ENCODE measurements at places on chromosomes 13 and 19.

DNA sequence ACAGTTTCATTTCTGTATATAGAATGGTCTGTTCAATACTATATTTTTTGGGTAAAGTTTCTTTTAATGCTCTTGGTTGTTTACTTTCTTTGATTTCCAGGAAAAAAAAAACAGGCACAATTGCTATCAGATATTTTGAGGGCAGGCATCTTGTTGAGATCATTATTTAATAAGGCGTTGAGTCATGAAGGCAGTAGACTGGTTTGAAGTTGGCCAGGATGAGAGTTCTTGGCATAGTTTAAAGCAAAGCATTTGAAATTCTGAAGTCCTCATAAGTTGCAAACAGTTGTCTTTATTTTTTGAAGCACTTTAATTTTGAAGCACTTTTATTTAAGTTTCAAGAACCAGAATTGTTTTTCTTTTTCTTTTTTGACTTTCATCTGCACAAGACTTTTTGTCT, 2.6 kb upstream of the ZNF175 start:
- no peak for DNase-seq

DNA sequence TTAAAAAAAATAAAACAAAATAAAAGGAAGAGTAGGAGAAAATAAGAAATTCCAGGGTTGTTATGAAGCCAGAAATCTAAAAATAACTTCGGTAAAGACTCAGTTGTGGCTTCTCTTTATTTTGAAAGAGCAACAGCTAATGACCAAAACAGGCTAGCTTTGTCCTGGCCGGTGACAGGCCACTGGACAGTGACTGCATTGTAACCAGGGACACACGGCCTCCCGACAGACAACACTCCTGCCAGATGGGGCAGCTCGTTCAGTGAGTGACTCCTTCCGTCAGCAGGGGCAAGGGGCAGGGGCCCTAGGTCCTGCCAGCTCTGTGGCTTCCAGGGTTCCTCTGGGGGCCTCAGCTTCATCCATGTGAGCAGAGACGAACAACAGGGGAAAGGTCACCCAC, 173.4 kb downstream of the KATNAL1 start:
- DNase-seq = no peak

DNA sequence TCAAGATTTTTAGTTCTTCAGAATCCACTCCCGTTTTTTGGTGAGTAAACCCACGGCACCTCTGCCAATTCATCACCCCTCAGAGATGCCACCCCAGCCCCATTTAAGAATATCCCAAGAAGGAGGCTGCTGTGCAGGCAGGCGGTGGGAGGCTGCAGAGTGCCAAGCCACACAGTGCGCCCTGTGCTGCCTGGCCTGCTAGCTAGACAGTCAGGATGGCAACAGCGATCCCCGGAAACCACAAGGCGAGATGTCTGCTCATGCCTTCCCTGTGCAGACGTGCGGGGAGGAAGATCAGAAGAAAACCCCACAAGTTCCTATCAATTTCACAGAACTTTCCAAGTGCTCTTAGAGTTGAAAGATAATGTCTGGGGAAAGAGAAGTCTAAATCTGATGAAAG, 64.8 kb upstream of the GPR183 start:
- peak; percentile 55 for DNase-seq

DNA sequence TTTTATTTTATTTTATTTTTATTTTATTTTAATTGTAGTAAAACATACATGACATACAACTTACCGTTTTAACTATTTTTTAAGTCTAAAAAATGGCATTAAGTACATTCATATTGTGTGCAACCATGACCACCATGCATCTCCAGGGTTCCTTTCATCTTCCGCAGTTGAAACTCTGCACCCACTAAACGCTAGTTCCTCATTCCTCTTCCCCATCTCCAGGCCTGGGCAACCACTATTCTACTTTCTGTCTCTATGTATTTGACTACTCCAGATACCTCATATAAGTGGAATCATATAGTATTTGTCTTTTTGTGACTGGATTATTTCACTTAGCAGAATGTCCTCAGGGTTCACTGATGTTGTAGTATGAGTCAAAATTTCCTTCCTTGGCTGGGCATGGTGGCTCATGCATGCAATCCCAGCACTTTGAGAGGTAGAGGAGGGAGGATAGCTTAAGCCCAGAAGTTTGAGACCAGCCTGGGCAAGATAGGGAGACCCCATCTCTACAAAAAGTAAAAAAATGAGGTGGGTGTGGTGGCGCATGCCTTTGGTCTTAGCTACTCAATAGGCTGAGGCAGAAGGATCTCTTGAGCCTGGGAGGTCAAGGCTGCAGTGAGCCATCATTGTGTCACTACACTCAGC, 55.7 kb upstream of the ZNF507 start:
- no peak for DNase-seq

DNA sequence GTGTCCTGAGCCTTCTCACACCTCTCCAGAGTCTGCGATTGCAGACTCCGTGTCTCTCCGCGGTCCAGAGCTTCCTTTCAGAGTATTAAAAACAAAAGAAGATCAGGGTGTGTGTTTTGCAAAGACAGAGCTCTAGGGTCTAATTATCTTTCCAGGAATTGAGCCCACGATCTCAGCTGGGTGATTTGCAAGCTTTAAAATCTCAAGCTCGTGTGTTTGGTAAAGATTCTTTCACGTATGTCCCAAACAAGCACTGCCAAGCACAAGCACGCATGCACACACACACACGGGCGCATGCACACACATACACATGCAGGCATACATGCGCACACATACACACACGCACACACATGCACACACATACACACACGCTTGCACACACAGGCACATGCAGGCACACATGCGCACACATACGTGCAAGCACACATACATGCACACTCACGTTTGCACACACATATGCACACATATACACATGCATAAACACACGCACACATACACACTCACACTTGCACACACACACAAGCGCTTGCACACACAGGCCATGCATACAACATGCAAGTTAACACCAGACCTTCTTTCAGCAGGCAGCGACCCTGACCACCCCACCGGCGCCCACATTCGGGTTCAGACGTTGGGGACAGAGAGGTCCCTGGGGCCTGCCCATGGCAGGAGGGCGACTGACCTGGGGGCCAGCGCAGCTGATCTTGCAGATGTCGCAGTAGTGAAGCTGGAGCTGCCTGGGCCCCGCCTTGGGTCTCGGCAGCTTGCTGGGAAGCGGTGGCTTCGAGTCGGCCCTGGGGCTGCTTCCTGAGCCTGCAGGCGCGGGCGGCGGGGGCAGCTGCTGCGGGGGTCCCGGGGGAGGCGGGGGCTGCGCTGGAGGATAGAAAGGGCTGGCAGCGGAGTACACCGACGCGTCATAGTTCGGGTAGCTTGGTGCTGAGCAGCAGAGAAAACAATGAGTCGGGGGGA, 37.9 kb downstream of the ZFR2 start:
- no peak for DNase-seq

- no peak for DNase-seq
Observed at GRCh38 chr13:60347174-60347573, 49.8 kb upstream of the TDRD3 start.

DNA sequence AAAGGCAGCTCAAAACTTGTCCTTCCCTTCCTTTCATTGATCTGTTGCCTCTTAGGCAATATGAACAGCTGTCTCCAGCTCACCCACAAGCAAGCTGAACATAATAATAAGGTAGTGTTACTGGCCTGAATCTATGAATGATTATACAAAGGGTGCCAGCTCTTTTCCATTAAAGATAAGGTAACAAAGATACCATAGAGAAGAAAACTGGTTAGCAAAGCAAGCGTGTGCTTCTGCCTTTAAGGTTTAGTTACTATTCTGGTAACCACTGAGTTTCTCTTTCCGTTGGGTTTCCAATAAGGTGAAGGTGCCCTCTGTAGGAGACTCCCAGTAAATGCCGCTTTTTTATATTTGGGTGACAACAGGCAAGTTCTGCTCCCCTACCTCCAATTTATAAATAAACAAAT, 12.1 kb upstream of the DACH1 start:
- no peak for DNase-seq

- no peak for DNase-seq
Observed at GRCh38 chr13:97194479-97194878, 27.7 kb upstream of the MBNL2 start.

Measured in activated T-cell treated with anti-CD3 and anti-CD28 coated beads, Interleukin-2, amount 50 U/mL, for 72 hours (primary cell).